ENCODE measurements at places on chromosomes 6 and 20.

DNA sequence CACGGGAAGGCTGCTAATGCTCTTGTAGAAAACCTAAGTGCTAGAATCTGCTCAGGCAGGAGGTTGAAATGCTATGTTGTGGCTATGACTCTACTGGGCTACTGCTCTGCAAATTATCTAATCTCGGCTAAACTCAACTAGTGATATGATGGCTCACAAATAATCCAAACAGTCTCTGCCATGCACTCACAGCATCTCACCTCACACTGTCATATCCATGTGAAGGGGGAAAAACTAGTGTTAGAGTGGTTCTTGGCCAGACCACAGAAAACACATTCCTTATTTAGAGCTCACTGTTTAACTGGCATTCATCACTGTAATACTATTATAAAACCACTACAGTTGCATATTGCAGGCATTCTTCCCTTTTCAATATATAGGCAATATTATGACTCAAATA is 81.8 kb upstream of the DST start:
- DNase-seq, result no peak

DNA sequence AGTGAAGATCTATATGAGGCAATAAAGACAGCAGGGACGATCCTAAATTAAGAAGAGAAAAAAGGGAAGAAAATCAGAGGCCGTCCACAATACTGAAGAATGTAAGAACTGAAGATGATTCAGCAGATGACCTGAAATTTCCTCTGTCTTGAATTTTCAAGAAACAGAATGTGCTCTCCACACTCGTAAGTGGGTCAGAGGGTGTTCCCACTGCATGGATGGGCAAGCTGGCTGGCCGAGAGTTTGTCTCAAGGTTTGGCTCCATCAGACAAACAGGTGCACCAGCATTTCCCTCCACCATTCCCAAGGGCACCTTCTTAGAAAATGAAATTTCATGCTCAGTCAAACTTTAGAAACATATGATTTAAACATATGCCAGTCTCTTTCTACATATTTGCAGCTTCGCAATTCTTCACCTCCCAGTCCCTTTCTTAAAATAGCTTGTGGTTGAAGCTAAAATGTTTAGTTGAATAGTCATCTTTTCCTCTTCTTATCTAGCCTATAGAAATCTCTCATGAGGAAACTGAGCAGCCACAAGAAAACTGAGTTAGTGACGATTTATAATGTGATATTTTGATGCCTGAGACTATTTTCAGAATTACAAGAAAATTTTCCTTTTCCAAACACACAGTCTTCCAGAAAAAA is 576.4 kb downstream of the PRKN start:
- no peak for DNase-seq

DNA sequence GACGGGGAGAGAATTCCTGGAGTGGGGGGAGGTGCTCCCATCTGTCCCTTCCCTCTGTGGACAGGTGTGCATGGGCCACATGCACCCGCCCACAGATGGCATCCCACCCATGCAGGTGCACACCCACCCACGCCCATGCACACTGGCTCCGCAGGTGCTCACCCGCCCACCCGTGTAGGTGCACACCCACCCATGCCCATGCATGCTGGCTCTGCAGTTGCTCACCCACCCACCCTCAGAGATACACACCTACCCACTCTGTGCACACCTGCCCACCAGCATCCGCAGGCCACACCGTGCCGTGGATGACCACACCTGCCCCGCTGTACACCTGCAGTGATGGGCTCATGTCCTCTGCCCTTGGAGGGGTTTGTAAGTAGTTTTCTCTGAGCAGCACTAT is 132.0 kb downstream of the PHACTR3 start:
- no peak for DNase-seq

- DNase-seq, result no peak
Observed at GRCh38 chr6:1179571-1180459, 132.1 kb upstream of the FOXQ1 start.

DNA sequence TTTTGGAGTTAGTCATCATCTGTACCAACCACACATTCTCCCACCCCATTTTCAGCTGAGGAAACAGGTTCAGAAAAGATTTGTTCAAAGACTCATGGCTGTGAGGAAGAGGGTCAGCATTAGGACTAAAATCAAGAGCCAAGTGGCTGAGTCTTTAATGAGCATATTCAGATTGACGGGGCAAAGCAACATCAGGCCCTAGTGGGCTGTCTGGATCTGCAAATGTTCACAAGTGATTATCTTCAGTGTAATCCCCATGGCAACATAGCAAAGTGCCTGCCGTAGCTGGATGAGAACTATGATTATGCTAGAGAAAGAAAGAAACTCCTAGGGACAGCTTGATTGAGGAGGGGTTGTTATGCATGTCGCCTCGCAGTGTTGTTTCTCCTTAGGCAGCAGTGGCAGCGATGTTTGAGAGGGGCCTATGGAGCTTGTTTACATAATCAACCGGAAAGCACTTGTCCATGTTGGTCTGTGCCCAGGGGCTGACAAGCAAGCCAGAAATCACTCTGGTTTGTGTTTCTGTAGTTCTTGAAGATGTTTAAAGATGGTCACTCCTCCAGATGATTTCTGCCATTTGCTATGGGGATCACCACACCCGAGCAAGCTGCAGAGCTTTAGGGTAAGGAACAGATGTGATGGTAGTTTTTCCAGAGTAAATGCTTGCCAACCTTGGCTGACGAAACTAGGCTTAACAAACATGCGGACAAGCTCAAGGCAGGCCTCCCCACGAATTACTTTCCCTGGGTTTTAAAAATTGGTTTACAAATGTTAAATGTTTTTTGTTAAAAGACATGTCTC is 124.3 kb upstream of the MLIP start:
- no peak for DNase-seq

DNA sequence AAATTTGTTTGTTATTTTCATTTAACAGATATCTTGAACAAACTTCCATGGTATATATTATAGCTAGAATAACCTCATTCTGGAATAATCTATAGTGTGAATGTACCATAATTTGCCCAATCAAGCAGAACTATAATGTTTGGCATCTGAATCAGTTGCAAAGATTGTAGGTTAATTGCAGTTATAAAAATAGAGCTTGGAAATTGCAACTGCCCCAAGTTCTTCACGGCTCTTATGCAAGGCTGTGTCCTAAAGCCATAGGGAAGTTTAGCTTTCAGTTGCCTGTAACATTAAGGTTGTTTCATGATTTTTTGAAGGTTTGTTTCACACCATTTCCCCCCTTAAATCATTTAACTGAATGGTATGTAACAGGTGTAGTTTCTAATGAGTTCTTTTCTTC is 19.4 kb downstream of the NQO2 start:
- DNase-seq, result no peak

Measured in natural killer cell (primary cell).